ENCODE measurements at places on chromosomes 16 and 17.

GRCh38 chr17:47948706-47949196 is 7.4 kb downstream of the PNPO start:
- DNase-seq = no peak

- DNase-seq = no peak
Measured at GRCh38 chr16:15886078-15886477, 2.3 kb downstream of the CEP20 start.

DNA sequence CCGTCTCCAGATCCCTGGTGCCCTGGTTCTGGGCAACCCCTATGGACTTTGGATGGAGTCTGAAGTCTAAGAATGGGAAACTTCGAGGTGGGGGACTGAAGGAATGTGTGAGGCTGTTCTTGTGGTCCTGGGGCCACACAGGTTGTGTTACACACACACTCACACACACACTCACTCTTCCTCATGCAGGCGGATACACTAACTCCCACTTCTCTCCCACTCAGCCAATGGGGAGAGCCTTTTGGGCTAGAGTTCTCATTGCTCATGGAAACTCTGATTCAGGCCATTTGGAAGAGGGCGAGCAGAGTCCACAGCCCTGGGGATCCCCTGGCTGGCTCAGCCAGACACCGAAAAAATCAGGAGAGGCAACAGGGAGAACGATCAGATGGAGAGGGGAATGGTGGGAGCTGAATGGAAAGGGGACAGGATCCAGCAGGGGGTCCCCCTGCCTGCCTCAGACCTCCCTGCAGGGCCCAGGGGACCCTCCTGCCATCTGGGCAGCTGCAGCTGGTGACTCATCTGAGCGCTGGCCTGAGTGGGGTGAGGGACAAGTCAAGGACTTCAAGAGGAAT is 9.1 kb downstream of the IGFBP4 start:
- no peak for DNase-seq

DNA sequence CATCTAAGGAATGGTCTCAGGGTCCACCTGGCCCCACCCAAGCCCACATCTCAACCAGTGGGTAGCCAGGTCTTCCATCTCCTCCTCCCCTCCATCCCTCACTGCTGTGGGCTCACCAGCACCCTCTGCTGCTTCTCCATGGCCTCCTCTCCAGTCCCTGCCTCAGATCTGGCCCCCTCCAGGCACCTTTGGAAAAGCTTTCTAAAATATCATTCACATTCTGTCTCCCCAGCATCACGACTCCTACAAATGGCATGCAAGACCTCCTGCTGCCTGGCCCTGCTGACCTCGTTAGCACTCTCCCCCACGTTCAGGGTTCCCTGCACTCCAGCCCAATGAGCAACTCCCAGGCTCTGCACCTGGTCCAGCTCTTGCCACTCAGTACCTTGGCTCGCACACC is 13.7 kb downstream of the GLP2R start:
- DNase-seq = no peak

DNA sequence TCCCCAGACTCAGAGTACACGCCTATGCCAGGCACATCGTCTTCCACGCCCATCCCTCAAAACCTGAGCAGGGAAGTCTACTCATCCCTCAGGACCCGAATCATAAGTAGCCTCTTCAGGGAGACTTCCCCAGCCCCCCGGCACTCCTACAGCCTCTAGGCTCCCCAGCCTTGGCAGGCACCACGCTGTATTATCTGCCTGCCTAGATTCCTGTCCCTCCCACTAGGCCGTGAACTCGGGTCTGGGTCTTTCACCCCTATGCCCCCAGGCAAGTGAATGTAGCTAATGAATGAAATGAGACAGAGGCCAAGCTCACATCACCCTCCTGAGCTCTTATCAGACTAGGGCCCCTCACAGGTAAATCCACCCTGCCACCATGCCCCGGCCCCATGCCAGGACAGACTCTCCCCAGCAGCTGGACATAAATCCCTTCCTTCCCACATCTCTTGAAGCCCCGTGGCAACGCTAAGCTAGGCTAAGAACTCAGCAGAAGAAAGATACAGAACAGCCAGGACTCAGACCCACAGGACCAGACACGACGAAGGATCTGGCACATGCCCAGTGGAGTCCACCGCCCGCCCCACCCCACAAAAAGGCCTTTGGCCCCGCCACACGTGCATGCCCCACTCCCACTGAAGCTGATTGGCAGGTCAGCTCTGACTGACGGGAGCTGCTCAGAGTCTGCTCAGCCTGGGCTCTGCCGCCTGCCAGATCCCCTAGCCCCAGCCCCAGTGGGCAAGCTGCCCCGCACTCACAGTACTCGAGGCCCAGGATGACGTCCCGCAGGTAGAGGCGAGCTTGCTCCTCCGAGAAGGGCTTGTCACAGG is 13.0 kb downstream of the CAMKK1 start:
- no peak for DNase-seq
